ENCODE measurements at places on chromosomes 16 and 17.

GRCh38 chr16:72783716-72784318 is 264.1 kb downstream of the ZFHX3 start:
- DNase-seq = no peak

GRCh38 chr16:69073181-69073702 is 32.2 kb upstream of the HAS3 start:
- DNase-seq = no peak

DNA sequence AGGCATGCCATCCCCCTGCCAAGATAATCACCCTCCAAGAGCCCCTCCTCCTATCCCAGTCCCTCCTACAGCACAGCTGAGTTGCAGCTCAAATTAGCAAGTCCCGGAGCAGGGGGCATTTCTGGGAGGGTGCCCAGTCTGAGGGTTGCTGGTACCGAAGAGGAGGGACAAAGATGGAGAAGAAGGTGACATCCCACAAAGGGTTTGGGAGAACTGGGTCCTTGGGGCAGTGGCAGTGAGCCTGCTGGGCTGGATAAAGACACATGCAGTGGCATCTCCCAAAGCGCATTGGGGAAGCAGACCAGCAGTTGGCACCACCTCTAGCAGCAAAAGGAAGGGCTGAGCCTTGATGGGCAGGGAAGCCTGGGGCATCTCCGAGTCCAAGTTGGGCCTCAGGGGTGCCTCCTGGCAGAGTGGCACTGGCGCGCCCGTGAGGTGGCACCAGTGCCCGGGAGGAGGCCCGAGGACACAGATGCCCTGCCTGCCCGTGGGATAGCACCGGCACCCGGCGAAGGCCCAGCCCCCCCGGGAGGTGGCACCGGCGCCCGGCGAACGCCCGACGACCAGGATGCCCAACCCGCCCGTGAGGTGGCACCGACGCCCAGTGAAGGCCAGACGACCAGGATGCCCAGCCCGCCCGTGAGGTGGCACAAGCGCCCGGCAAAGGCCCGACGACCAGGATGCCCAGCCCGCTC is 622 bp downstream of the TOM1L2 start:
- DNase-seq = no peak

GRCh38 chr17:38617967-38618760 is 12.4 kb upstream of the SRCIN1 start:
- DNase-seq = no peak

DNA sequence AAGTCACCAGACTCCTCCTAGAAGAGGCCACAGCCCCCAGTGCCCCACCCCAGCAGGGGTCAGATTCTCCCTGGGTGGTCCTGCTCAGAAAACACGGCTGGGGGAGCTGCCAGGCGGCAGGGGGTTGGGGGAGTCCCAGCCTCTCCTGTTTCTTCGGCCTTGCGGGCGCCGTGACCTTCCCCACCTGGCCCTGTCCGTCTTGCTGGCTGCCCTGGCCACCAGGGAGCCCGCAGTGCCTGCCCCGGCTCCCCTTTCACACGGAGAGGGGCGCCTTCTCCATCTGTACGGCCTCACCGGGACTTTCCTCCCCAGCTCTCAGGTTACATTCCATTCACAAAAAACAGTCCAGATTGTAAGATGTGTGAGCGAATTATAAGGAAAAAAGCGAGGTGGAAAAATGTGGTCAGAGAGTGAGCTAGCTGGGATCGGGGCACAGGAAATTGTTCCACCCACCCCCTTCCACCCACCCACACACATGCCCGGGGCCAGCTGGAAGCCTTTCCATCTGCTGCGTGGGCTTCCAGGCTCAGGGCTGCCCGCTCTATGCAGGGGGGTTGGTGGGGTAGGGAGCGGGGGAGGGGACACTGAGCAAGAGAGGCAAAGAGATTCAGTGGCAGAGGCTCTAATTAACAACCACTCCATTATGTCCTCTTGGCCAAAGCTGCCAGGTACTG is 14.6 kb upstream of the CIBAR2 start:
- DNase-seq = peak; percentile 70

DNA sequence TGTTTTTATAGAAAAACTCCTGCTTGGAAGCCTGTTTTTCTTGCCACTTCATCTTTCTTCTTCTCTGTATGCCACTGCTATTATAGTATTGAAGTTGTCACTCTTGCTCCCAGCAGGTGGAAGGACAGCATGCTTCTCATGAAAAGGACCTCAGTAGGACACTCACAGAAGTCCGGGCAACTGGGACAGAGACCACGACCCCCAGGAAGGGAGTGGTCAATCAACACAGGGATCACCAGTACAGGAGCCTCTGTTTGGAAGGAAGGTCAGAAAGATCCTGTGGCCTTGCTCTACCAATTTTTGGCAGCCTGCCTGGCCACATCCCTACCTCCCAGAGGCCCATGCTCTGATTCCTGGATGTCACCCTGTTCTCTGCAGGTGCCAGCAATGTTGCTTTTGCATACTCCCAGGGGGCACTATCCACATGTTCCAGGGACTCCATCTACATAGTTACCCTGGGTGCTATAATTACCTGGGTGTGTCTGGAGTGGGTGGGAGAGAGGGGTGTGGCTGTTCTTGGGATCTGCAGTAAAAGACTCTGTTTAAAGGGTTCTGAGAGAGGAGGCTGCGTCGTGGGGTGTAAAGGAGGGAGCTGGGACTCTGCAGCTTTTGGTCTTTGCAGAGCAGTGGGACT is 13.7 kb upstream of the AKAP10 start:
- peak; percentile 41 for DNase-seq

GRCh38 chr17:59381716-59382570 is 50.5 kb downstream of the YPEL2 start:
- DNase-seq = no peak

Measured in ecto neural progenitor cell (in vitro differentiated cells).